ENCODE measurements at places on chromosomes 2 and 18.

GRCh38 chr2:34126279-34126678, 527.2 kb upstream of the FAM98A start:
- DNase-seq = no peak

DNA sequence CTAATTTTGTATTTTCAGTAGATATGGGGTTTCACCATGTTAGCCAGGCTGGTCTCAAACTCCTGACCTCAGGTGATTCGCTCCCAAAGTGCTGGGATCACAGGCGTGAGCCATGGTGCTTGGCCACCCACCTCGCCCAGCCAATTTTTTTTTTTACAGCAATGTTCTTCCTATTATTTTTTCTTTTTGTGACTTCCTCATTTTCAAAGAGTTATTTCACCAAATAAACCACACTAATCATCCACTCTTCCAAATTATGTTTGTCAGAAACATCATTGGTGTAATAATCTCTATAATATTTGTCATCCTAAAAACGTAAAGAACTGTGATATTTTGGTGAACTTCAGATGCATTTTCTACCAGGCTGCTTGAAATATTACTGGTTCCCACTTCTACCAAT, 16.3 kb upstream of the PDCL3 start:
- no peak for DNase-seq

DNA sequence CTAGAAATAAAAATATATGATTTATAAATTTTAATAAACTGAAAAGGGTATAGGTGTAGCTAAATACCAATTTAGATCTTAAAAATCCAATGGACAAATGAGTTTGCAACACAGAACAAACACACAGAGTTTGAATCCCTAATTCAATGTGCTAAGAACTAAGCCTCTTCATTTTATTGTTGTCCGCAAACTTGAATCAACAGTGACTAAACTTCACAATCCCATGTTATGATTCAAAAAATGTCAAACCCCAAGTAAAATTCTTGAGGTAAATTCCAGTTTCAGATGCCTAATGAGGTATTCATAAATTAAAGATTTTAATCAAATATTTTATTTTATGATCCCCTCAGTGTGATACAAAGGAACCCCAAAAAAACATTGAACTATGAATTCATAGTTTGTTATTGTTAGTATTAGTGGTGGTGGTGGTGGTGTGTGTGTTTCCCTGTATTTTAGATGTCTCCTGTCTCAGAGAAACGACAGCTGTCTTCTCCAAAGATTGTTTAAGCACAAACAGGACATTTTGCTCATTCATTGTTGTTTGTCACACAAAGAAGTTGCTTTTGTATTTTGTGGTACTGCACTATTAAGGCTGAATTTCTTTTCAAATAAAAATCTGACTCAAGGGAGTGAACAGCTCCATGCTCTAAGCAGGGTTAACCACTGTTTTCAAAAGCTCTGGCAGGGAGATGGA, 259.8 kb downstream of the OSR1 start:
- DNase-seq = no peak

- DNase-seq = no peak
These were observed 348.3 kb upstream of the DSEL start for GRCh38 chr18:67864677-67865340.

GRCh38 chr2:230694241-230694640, 18.4 kb upstream of the CAB39 start:
- no peak for DNase-seq

GRCh38 chr2:109304242-109304641, 175.2 kb downstream of the SH3RF3 start:
- no peak for DNase-seq

GRCh38 chr2:176755537-176756135, 457.0 kb upstream of the HNRNPA3 start:
- no peak for DNase-seq

GRCh38 chr2:2519381-2519780, 188.3 kb upstream of the MYT1L start:
- DNase-seq = no peak

GRCh38 chr2:72011791-72012190, 135.9 kb downstream of the CYP26B1 start:
- DNase-seq = no peak

DNA sequence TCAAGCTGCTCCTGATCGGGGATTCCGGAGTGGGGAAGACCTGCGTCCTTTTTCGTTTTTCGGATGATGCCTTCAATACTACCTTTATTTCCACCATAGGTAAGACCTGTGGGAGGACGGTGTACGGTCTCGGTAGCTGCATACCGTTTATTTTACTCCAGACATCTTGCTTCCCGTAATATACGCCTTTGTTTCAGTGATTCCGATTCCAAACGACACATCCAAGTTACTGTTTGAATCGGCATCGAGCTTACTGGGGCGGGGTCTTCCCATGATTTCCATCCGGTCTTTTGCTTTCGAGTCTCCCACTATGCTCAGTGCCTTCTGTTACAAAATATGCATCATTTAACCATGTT, 731 bp downstream of the RAB10 start:
- DNase-seq = no peak

DNA sequence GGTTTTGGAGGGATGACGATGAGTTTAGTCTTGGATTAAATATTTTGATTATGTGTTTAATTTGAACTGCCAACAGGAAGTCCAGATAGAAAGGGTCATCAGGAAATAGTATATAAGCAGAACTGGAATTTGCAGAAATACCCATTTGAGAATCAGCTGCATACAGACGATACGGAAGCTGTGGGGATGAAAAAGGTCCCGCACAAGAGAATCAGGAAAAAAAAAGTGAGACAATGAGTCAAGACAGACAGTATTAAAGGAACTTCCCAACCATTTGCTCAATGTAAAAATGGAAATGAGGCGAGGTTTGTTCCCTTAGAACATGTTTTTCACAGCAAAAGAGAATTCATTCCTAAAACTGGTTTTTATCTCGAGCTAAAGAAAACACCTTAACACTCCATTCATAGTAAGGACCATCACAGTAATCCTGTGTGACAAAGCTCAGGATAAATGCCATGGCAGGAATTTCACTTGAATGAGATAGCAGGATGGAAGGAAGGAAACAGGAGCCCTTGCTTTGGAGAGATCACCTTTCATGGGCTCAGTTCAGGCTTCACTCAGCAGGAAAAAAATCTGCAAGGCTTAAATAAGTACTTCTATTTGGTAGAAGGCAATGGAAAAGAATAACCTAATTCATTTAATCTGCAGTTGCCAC, 29.3 kb downstream of the BCL2 start:
- no peak for DNase-seq

GRCh38 chr18:57696271-57696670, 74.6 kb upstream of the NARS1 start:
- DNase-seq = no peak

DNA sequence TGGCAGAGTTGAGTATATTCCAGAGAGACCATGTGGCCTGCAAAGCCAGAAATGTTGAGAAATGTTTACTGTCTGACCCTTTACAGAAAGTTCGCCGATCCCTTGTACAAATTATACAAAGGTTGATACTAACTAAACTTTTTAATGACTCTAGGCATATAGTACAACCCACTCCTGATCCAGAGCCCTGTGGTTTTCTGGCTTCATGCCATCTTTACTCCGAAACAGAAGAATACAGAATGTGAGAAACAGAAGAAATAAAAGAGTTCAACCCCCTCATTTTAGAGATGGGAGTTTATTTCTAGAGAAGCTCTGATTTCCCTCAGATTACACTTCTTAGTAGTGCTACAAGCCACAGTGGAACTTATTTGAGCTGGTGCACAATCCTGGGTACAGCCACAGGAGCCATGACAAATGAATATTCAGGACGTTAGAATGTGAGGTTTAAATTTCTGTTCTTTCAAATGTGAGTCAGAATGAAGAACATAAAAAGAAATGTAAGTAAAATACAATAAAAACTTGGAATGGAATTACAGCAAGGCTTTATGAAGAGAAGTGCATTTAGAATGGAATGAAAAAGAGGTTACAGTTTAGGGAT, 38.0 kb upstream of the SMCHD1 start:
- no peak for DNase-seq

DNA sequence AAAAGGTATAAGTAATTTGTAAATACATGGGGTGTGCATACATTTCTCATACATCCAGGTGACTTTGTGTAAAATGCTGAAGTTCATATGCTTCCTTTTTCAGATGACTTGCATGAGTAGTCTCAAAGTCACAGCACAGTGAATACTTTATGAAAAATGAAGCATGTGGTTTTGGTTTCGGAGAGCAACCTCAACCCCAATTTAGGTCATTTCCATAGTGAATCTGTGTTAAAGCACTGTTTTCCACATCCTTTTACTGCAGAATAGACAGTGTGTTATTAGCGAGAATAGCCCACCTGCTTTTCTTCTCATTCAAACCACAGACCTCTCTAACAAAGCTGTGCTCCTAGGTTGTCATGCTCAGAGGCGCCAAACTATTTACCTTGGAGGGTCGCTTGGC, 204.4 kb upstream of the RASGRP3 start:
- DNase-seq = no peak

DNA sequence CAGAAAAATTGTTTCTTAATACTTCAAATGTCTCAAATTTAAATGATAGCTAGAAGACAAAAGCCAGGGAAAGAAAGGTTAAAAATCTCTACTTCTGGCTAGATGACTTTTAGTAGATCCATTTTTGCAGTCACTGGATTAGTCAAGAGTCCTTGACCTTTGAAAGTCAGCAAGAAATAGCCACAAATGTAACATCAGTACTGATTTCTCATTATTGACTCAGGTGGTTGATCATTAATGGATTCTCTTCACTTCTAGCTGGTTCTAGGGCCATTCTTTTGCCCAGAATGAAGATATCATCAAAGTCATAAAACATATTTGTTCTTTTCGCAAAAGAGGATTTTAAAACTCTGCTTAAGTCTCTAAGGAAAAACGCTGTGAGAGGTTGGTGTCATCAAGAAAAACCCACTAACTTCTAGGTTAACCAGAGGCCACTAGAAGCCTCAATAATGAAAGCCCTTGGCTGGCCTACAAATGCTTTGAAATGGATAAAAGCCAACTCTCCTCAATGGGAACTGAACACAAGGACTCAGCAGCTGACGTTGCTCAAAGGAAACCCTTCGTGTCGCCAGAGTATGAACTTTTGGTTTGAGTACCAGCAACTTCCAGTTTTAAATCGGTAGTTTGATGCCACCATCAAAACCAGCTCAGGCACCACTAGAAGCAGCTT, 66.3 kb downstream of the IRS1 start:
- no peak for DNase-seq

DNA sequence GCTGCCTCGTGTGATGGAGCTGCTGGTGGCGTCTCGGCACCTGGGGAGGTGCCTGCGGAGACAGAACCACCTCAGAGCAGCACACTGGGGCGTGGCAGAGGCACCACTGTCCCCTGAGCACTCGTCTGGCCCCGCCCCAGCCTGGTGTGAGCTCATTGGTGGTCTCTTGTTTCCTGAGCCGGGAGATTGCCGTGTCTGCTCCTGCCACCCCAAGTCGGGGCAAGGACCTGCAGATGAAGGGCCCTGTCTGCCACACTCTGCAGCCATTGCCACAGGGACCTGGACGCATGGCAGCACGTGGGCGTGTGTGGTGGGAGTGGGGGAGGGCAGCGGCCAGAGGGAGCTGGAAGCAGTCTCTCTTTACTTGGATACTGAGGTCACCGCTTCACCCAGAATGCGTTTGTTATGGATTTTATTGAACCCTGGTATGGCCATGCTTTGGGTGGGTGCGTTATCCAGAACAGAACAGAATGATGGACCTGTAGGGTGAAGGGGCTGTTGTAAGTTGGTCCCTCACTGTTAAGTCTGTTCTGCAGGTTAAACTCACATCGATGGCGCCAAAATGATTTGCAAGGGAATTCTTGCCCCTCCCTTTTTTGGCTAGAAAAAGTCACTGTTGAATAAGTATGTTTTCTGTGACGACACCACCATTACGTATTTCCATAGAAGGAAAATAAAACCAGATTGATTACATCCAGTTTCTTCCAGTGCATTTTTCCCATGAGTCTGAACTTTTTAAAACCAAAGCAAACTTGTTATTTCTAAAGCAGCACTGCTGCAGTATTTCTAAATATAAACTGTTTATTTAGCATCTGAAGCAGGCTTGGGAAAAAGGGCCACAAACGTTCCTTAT, 92.0 kb downstream of the USP40 start:
- no peak for DNase-seq

DNA sequence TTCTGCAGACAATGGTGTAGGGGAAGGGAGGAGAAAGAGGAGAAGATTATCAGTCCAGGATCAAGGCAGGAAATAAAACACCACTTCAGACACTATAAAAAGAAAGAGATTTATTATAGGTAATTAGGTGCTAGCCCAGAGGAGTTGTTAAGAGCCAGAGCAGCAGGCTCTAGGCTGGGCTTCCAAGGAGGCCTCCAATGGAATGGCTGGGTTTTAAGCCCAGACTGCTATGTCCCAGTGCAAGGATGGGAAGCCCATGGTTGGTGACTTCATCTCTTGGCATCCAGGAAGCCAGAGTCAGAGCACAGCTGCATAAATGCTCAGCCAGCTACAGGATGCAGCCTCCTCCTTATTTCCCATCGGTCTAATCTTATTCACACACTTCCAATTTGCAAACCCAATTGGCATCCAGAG, 95.6 kb downstream of the LAMA3 start:
- DNase-seq = no peak

- DNase-seq = no peak
These were observed 48.7 kb downstream of the SPTBN1 start for GRCh38 chr2:54504866-54505265.

- DNase-seq = no peak
These were observed 561.2 kb downstream of the METTL4 start for GRCh38 chr18:2009942-2010697.

- DNase-seq = no peak
These were observed 4.6 kb downstream of the DYSF start for GRCh38 chr2:71457923-71458322.

- DNase-seq = no peak
These were observed 14.1 kb upstream of the HOXD1 start for GRCh38 chr2:176174382-176174823.

GRCh38 chr2:145815933-145816332, 1296.0 kb upstream of the ZEB2 start:
- DNase-seq = no peak

- DNase-seq = no peak
These were observed 239.4 kb upstream of the TANK start for GRCh38 chr2:160920791-160921303.

DNA sequence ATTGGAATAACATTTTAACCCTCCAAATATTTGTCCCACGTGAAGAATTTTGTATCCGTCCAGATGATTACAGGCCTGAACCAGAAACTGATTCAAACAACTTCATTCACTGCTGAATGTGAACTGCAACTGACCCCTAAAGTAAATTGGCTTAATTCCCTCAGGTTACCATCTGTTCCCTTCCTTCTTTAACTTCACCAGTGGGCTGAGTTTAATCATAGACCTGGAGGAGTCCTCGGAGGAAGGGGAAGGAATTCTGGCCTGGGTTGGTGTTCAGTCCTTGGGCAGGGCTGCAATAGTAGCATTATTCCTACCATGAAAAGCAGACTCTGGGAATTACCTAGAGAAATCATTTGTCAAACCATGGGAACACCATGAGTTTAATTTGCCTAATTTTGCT, 207.4 kb downstream of the TMEM247 start:
- DNase-seq = no peak

Data from stimulated activated CD4-positive, alpha-beta T cell treated with anti-CD3 and anti-CD28 coated beads, Interleukin-2, amount 100 ng/mL, for 48 hours (primary cell).